ENCODE measurements at places on chromosomes 7 and 10.

DNA sequence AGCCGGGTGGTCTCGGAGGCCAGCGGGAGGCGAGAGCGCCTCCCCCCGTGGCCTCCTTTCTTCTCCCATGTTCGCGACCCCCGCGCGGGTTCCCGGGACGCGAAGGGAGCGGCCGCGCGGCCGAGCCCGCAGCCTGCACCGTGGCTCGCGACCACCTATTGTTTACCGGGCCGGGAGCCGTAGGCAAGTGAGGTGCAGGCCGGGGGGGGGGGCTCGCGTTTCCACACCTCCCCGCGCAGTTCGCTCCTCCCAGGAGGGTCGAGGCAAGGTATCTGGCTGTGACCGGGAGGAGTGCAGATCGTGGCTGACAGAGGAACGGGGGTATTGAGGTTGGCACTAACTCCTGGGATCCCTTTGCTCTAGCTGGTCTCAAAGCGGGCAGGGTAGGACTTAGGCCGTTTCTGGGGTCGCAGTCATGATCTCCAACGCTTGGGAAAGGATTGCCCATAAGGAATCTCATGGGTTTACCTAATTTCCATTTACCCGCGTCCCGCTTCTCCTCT, 734 bp downstream of the PTPN12 start:
- peak; percentile 52 for DNase-seq

DNA sequence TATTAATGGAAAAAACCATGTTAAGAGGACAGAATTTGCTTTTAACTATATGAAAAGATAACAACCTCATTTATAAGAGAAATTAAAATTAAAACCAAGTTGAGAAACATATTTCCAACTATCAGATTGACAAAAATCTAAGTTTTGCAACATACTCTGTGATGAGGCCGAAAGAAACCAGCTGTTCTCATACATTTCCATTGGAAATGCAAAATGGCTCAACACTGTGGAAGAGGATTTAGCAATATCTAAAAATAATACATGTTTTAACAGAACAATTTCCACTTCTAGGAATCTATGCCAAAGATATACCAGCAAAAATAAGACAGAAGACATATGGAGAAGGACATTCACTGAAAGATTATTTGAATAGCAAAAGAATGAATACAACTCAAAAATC, 268.8 kb downstream of the DYNC1I1 start:
- no peak for DNase-seq

GRCh38 chr7:157438121-157439025, 101.6 kb downstream of the DNAJB6 start:
- DNase-seq, result no peak

GRCh38 chr10:70576803-70577517, 25.6 kb downstream of the PRF1 start:
- no peak for DNase-seq

DNA sequence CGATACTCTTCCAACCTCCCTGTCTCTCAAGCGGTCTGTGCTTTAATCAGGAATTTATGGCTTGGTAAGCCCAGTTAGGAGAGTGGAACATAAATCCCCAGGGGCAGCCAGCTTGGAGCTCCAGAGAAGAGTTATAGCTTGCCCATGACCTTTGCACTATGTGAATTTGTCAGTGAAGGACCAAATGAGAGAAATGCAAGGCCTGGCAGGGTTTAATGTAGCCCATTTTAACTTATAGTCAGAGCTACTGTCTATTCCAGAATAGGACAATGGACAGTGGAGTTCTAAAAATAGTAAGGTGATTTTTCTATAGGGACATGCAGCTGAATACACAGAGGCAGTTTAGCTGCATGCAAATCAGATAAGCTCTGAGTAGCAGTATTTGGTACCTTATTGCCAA, 142.6 kb upstream of the CAV2 start:
- peak; percentile 73 for DNase-seq

GRCh38 chr10:114389426-114389825, 14.9 kb downstream of the AFAP1L2 start:
- no peak for DNase-seq

DNA sequence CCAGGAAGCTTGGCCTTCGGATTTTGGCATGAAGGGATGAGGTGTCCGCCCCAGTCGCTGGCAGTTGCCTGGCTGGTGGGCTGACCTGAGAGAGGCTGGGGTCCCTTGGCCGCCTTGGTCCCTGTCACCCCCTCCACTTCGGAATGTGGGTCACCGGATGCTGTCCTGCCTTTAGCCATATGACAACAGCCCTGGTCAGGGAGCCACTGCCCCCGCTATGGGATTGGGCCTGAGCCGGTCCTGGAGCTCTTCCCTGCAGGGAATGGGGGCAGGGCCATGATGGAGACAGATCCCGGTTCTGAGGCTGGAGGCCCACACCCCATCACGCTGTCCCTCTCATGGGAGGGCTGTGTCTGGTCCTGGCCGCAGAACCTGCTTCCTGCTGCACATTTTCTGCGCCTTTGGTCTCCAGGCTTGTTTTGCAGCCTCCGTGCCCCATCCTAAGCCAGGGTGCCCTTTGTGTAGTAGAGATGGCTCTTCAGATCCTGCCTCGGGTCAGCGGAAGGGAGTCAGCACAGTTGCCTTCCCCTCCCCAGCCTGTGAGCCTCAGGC, 22.6 kb downstream of the PFKFB3 start:
- no peak for DNase-seq

- peak; percentile 54 for DNase-seq
These were observed 40.4 kb upstream of the CDCA7L start for GRCh38 chr7:21986096-21986495.

DNA sequence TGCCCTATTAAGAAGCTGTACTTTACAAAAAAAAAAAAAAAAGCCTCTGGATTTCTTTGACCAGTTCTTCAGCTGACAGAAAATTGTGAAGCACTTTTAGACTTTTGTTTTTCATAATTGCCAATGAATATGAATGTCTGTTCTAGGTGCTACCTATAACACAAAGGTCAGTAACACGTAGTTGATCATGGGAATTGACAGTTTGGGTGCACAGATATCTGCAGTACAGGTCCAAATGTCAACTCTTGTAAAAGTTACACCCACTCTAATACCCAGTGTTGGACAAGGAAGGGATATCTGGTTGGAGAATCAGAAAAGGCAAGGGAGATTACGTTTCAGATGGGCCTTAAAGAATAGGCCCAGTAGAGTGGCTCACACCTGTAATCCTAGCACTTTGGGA, 1.8 kb downstream of the REEP3 start:
- no peak for DNase-seq

DNA sequence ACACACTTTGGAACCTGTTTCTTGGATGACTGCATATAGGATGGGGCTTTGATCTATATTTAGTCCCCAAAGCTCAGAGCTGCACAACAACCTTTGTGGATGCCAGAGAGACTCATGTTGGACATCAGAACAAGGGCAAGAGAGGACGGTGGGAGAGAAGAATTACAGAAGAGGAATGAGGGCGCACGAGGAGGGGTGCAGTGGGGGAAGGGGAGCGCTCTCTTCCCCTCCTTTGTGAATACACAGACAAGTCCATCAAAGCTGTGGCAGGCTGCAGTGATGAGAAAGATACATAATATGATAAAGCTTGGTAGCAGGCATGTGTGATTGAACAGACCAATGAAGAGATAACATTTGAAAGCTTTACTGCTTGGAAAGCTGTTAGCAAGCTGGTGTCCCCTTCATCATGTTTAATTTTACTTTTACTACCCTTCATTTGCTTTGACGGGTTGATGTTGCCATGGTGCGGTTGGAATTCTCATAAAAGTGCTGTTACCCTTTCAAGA, 857.8 kb downstream of the KCNMA1 start:
- no peak for DNase-seq

- no peak for DNase-seq
These were observed 9.7 kb downstream of the MIOS start for GRCh38 chr7:7576344-7576743.

GRCh38 chr7:13416071-13416470, 573.4 kb downstream of the ETV1 start:
- no peak for DNase-seq

GRCh38 chr10:74097776-74098175, 52.9 kb downstream of the AP3M1 start:
- no peak for DNase-seq

- DNase-seq, result no peak
These were observed 431.8 kb upstream of the MGMT start for GRCh38 chr10:129035052-129035827.

- DNase-seq, result no peak
These were observed 525.4 kb downstream of the GALNT17 start for GRCh38 chr7:71657386-71657785.

DNA sequence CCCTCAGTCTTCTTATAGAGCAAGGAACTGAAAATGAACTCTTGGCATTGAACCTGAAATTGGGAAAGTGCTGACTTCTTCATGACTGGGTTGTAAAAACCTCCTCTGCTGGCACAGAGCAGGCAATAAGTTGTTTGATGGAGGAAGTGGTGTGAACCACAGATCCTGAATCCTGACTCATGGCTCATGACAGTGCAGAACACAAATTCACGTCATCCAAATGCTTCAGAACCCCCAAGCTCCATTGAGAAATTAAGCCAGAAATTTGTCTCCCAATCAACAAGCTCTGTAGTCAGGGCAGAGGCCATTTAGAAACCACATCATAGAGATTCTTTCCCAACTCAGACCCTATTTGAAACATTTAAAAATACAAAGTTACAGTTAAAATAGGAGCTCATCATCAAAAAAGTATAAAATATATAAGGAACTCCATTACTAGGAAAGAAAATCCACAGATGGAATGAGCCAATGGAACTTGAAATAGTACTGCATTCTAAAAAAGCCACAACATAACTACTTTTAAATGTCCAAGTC, 10.3 kb upstream of the STK17A start:
- DNase-seq, result no peak

- no peak for DNase-seq
These were observed 18.6 kb downstream of the CACNB2 start for GRCh38 chr10:18158773-18159265.

DNA sequence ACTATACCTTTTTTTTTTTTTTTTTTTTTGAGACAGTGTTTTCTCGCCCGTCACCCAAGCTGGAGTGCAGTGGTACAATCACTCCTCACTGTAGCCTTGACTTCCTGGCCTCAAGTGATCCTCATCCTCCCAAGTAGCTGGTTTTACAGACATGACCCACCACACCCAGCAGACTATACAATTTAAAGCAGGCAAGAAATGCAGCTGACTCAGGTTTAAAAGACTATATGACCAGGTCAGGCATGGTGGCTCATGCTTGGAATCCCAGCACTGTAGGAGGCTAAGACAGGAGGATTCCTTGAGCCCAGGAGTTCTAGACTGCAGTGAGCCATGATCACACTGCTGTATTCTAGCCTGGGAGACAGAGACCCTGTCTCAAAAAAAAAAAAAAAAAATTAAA, 89.5 kb upstream of the AUTS2 start:
- DNase-seq, result no peak

DNA sequence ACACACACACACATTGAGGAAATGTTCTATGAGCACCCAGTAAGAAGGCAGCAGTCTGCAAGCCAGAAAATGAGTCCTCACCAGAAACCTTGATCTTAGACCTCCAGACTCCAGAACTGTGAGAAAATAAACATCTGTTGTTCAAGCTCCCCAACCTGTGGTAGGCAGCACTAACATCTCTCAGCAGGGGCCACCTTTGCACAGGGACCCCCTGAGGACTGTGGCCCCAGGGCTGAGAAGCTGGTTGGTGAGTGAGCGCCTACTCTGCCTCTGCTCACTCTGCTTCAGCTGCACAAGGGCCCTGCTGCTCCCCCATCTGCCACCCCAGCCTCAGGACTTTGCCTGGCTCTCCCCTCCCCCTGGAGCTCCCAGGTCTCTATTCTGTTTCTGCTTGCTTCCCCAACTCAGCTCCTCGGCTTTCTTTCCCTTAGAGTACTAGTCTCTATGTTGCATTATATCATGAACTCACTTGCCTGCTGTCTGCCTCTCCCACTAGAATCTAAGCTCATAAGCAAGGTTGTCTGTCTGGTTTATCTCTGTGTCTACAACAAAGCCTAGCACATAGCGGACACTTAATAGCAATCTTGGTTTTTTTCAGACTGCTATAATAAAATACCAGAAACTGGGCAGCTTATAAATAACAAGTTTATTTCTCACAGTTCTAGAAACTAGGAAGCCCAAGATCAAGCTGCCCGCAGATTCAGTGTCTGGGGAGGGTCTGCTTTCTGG, 40.4 kb upstream of the PRLHR start:
- no peak for DNase-seq

DNA sequence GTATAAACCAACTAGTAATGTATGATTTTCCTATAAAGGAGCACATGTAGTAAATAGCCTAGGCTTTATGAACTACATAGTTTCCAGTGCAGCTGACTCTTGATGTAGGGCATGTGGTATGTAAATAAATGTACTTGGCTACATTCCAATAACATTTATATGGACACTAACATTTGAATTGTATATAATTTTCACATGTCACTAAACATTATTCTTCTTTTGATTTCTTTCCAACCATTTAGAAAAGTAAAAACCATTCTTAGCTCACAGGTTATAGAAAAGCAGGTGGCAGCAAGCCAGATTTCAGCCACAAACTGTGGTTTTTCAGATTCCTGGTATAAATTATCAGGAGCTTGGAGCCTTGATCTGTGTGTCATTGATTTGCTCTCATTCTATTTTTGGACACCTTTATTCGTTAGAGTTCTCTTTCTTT, 1182.0 kb downstream of the CNTNAP2 start:
- DNase-seq, result no peak

DNA sequence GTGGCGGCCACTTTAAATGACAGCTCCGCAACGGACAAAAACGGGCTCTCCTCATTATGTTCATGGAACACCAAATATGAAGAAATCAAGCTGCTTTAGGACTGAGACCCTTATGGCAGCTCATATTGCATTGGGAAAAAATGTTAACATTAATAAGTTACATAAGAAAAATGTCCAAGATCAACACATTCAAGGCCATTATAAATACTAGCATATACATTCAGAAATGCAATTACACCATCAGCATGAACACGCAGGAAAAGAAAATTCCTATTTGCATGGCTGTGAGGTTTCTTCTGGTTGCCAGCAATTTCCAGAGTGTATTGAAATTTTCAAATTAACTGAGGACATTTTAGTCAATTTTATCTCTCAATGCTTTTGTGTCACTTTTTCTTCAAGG, 374.1 kb upstream of the NRP1 start:
- no peak for DNase-seq

- peak; percentile 93 for DNase-seq
These were observed 26.4 kb downstream of the MYL10 start for GRCh38 chr7:101602484-101603241.

DNA sequence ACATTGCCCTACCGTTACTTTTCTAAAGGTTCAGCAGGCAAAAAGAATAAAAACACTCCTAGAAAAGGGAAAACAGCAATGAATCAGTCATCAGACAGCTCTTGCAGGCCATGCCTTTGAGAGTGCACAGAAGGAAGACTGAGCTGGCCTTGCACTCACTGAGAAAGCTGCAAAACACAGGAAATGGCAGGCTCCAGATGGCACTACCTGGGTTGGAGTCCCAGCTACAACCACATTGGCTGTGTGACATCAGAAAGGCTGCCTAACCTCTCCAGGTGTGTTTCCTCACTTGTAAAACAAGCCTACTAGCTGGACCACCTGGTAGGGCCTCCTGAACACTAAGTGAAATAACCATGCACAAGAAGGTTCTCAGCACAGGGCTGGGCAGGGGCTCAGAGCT, 113.7 kb downstream of the SFMBT2 start:
- no peak for DNase-seq
